Skin of body (tissue), 3 donors: ENCODE measurements at places on chromosomes 6 and 20. TPM values are rescaled to one million over a fixed set of nuclear protein-coding genes. Genes with fewer than 3 reads are reported as not detected.

- DNase-seq, result no peak
Measured at GRCh38 chr6:79042088-79042798, 35.8 kb downstream of the PHIP start.

DNA sequence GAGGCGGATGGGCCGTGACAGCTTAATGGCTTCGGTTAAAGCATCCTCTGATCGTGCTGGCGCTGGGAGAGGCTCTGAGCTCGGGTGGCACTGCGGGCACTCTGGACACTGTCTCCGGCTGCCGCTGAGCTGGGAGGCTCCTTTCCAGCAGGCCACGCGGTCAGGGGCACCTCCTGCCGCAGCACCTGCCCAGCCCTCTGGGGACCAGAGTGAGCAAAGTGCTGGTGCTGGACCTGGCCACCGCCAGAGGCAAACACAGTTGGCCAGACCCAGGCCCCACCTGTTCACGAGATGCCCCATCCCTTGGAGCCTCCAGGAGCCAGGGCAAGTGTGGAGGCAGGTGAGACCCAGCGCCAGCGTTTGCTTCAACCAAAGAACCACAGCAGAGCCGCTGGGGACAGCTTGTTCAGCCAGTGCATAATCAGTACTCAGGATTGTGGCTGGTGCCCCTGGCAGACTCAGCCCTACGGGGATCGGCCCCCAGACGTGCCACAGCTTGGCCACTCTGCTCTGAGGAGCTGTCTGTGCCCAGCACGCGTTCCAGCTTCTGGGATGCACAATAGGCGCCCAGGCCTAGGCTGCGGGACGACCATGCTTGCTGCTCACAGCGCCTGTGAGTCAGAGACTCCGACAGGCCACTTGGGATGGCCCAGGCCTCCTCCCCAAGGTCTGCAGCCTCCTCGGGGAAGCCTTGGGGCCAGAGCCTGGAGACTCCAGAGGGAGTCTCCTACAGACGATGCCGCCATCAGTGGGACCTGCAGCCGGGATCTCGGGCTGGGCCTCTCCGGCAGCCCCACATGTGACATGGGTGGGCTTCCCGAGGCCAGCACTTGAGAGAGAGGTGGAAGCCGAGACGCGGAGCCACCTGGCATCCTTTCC, 38.2 kb upstream of the SLCO4A1 start:
- DNase-seq, result no peak

DNA sequence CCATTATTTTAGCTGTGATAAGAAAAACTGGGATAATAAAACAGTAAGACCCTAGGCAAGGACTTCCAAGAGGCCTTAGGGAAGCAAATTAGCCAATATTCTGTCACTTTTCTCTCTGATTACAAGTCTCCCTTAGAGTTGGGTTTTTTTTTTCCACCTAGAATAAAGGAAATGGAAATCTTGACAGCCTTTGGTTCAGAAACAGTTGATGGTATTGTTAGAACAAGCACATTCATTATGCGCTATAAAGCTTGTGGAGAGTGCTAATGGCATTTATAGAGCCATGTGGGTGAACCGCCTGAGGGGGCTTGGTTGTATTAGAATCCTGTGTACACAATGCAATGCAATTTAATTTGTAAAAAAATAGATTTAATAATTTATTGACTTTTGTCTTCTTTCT, 88.9 kb upstream of the OGFRL1 start:
- no peak for DNase-seq

DNA sequence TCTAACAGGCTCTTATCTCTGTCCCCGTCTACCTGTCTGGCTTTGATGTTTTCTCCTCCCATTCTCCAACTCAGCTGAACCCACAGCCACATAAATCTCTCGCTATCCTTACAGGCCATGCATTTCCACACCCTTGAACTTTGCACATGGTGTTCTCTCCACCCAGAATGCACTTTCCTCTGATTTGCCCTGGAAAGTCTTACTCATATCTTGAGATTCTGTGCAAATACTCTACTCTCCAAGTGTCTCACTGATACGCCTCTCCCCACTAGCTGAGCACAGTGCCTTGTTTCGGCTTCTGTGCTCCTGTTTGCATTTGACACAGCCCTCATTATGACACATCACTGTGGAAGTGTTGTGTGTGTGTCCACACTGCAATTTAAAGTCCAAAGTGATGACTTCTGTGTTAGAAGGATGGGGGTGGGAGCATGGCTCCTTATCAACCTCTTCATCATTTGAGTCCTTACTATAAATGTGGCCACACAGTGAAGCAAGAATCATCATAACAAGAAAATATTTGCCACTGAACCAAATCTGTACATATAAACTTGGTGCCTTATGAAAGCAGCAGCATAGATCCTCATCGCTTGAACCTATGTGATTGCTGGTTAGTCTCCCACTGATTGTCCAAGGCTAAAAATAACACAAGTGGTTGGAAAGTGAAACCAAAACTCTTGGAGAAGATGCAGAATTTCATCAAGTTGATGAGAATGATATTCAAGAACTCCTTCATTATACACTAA, 5.5 kb upstream of the PRELID3B start:
- DNase-seq, result no peak

- DNase-seq, result no peak
Measured at GRCh38 chr6:80489911-80490635, 383.6 kb downstream of the BCKDHB start.

GRCh38 chr6:117495869-117496268, 13.4 kb downstream of the DCBLD1 start:
- DNase-seq, result no peak

DNA sequence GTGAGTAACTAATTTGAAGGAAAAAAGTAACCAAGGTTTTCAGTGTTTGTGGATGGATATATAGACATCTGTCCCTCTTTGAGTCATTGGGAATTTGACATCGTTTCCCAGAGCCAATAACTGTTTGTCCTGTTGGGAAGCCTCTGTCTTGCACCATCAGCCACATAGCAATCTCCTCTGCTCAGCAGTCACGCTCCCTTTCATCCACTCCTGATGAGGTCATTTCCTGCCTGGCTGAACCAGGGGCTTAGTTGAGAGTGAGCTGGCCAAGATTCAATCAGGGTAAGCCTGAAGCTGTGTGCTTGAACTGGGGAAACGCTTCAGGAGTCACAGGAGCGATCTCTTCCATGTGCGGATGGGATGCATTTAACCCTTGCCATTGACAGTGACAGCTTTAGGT, 121.5 kb upstream of the FOXQ1 start:
- DNase-seq, result peak; percentile 52

DNA sequence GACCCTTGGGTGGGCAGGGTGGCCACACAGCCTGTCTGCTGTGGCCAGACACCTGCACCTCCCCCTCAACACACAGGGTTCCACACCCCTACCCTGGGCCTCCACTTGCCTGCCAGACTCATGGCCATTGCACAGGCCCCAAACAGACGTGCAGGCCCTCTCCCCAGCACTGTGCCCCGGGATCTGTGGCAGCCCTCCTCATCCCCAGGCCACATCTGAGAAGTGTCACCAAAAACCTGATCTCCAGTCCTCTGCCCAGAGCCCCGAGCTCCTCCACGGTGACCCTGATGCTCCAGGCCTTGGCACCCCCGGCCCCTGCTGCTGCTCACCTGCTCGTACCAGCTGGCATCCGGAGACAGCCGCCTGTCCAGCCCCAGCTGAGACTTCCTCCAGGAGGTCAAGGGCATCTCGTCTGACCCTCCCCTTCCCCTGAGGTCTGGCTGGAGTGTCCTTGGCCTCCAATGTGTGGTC, 160.1 kb downstream of the DLL1 start:
- no peak for DNase-seq

DNA sequence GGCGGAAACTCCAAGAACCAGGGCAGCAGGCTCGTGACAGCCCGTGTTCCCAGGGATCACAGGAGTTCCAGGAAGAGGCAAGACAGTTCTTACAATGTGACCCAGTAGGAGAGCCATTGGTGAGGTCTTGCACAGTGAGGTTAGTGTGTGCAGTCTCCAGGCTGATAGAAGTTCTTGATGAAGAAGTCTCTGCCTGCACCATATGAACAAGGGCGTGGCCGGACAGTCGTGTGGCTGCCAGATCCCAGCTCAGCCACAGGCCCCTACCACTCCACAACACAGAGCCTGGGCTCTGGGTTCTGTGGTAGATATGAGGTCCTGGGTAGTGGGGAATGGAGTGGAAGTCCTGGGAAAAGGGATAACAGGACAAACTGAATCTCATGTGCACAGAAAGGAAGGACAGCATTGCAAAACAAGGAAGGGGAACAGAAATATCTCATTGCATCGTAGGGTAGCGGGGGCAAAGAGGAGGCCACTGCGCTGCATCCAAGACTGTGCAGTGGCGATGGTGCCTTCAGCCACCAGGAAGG, 65.2 kb downstream of the STX11 start:
- peak; percentile 43 for DNase-seq

DNA sequence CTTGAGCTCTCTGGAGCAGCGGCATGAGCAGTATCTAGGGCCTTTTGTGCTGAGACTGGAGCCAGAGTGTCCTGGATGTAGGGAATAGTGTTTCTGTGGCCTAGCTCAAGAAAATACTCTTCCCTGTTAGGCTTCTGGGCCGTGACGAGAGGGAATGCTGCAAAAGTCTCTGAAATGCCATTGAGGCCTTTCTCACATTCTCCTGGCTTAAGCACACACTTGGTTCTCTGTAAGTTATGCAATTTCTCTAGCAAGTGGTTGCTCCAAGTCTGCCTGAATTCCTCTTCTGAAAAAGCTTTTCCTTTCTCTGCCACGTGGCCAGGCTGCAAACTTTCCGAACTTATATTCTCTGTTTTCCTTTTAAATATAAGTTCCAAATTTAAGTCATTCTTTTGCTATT, 744.4 kb downstream of the GRIK2 start:
- no peak for DNase-seq

GRCh38 chr20:46978951-46979491, 84.4 kb downstream of the EYA2 start:
- DNase-seq, result no peak

DNA sequence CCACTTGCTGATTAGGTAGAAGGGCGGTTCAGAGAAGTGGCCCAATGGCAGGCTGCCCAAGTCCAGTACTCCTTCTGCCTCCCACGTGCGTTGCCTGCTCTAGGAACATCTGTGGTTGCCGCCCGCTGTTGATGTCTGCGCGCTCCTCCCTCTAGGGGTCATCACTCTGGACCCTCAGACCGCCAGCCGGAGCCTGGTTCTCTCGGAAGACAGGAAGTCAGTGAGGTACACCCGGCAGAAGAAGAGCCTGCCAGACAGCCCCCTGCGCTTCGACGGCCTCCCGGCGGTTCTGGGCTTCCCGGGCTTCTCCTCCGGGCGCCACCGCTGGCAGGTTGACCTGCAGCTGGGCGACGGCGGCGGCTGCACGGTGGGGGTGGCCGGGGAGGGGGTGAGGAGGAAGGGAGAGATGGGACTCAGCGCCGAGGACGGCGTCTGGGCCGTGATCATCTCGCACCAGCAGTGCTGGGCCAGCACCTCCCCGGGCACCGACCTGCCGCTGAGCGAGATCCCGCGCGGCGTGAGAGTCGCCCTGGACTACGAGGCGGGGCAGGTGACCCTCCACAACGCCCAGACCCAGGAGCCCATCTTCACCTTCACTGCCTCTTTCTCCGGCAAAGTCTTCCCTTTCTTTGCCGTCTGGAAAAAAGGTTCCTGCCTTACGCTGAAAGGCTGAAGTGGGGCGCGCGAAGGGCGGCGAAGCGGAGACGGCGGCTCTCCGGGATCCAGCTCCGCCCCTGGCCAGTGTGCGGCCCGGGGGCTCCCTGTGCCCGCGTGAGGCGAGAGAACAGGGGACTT, 8.5 kb downstream of the TRIM15 start:
- no peak for DNase-seq

DNA sequence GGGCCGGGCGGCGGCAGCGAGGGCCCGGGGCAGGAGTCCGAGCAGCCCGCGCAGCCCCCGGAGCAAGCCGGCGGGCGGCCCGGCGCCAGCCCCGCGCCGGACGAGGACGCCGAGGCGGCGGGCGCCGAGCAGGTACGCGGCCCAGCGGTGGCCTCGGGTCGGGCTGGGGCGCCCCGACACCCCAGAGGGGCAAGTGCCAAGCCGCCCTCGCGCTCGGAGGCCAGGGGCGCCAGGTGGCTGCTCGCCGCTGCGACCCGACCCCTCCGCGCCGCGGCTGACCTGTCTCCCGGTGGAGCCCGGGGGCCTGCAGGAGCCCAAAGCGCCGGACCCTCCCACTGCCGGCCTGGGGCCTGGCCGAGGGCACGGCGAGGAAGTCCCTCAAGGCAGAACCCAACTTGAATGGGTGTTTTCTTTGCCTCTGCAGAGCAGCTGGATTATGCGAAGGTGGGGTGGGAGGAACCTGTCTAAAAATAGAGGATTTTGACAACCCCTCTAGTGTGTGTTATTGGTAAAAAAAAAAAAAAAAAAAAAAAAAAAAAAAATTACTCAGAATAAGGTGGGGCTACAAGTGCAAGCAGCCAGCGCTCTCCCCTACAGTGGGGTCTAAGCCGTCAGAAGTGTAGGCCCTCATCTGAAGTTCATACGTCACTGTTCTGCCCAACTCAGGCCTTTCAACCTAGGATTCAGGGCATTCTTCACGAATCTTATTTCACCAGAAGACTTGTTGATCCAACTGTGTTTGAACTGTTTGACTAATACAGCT, 609 bp downstream of the OGFRL1 start:
- no peak for DNase-seq

DNA sequence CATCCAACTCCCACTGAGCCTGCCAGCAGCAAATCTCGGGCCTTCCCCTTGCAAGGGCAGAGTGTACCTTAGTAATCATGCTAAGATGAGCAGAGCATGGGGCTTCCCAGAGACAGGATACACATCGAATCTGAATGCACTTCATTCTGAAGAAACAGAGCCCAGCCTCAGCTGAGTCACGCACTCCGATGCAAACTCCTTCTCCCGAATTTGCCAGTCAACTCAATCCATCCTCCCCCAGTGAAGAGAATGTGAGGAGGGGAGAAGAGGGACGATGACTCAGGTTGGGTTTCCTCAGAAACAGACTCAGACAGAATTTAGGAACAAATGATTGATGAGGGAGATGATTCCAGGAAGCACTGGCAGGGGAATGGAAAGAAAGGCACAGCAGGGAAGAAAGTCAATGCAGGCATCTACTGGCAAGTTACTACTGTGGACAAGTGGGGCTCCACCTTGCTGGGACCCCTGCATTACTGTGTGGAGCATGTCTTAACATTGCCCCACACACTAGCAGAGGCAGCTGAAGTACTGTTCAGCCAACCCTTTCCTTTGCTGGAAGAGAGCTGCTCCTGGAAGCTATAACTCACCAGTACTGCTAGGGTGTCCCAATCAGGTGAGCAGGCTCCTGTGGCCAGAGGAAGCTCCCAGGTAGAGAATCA, 251.6 kb downstream of the ADGB start:
- no peak for DNase-seq

- DNase-seq, result no peak
Measured at GRCh38 chr6:121222656-121223055, 111.6 kb downstream of the TBC1D32 start.

- no peak for DNase-seq
Measured at GRCh38 chr6:66238851-66239250, 531.8 kb upstream of the EYS start.

Gene TSHZ2
- total RNA-seq, result 10.1 TPM

Gene LRRN4
- 0.20 TPM for total RNA-seq

Gene PACRG
- total RNA-seq, result 5.5 TPM

Gene ENPP1
- 16.2 TPM for total RNA-seq

Gene KAT14
- total RNA-seq, result 10.4 TPM

Gene MRAP2
- total RNA-seq, result 5.6 TPM
